ENCODE measurements at places on chromosomes 11 and 22.
A peak's percentile ranks its signal among the peaks of the same experiment; 100 is the strongest.

- H3K27me3 ChIP-seq, result no peaks in the 10 kb centered on the region
- peaks cover 17% of the 10 kb centered on the region for H3K36me3 ChIP-seq
- H3K4me1 ChIP-seq, result peaks cover 20% of the 10 kb centered on the region
- no peak for DNase-seq
- no peak overlapping the region for H3K4me3 ChIP-seq
- no peak overlapping the region for H3K27ac ChIP-seq
These were observed 213.3 kb downstream of the ETS1 start for GRCh38 chr11:128374026-128374425.

- H3K36me3 ChIP-seq, result peaks cover 8% of the 10 kb centered on the region
- no peaks in the 10 kb centered on the region for H3K27me3 ChIP-seq
- H3K4me1 ChIP-seq, result peaks cover 70% of the 10 kb centered on the region
- H3K4me3 ChIP-seq, result peak overlapping the region; percentile 33
- no peak for DNase-seq
These were observed 56.0 kb downstream of the LIF start for GRCh38 chr22:30190574-30190973.

GRCh38 chr11:105357146-105357545 lies 217.6 kb upstream of the CARD18 start:
- H3K4me3 ChIP-seq, result no peak overlapping the region
- H3K27me3 ChIP-seq, result peaks cover 3% of the 10 kb centered on the region
- H3K27ac ChIP-seq, result no peak overlapping the region

GRCh38 chr11:62456630-62457029 lies 37.8 kb downstream of the SCGB1A1 start:
- no peaks in the 10 kb centered on the region for H3K4me1 ChIP-seq
- DNase-seq, result no peak
- H3K4me3 ChIP-seq, result no peak overlapping the region
- no peaks in the 10 kb centered on the region for H3K27me3 ChIP-seq
- no peaks in the 10 kb centered on the region for H3K36me3 ChIP-seq

DNA sequence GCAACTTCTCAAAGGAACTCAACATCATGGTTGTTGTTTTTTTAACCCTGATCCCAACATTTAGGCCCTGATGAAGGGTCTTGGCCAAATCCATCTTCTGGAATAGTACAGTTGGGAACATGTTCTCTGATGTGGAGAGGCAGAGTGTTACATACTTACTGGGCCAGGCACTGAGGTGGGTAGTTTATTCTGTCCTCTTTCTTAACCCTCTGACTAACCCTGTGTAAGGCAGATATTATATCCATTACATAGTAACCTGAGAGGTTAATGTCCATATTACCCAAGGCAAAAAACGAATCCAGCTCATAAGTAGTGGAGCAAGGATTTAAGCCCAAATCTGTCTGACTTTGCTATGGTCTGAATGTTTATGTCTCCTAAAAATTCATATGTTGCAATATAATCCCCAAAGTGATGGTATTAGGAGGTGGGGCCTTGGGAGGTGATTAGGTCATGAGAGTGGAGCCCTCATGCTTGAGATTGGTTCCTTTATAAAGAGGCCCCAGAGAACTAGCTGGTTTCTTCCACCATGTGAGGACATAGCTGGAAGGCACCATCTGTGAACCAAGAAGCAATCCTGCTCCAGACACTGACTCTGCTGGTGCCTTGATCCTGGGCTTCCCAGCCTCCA lies 16.3 kb downstream of the PPFIBP2 start:
- H3K4me3 ChIP-seq, result no peak overlapping the region
- H3K27me3 ChIP-seq, result no peaks in the 10 kb centered on the region
- H3K4me1 ChIP-seq, result peaks cover 62% of the 10 kb centered on the region
- DNase-seq, result no peak

GRCh38 chr11:86064220-86064803 lies 4.6 kb downstream of the PICALM start:
- H3K4me1 ChIP-seq, result peaks cover 64% of the 10 kb centered on the region
- no peaks in the 10 kb centered on the region for H3K27me3 ChIP-seq
- peaks cover 41% of the 10 kb centered on the region for H3K36me3 ChIP-seq
- H3K4me3 ChIP-seq, result peak overlapping the region; percentile 52

GRCh38 chr11:33887886-33888285 lies 4.0 kb downstream of the LMO2 start:
- H3K36me3 ChIP-seq, result no peaks in the 10 kb centered on the region
- DNase-seq, result no peak
- no peak overlapping the region for H3K4me3 ChIP-seq
- H3K27me3 ChIP-seq, result peaks cover 86% of the 10 kb centered on the region
- H3K4me1 ChIP-seq, result peaks cover 18% of the 10 kb centered on the region

DNA sequence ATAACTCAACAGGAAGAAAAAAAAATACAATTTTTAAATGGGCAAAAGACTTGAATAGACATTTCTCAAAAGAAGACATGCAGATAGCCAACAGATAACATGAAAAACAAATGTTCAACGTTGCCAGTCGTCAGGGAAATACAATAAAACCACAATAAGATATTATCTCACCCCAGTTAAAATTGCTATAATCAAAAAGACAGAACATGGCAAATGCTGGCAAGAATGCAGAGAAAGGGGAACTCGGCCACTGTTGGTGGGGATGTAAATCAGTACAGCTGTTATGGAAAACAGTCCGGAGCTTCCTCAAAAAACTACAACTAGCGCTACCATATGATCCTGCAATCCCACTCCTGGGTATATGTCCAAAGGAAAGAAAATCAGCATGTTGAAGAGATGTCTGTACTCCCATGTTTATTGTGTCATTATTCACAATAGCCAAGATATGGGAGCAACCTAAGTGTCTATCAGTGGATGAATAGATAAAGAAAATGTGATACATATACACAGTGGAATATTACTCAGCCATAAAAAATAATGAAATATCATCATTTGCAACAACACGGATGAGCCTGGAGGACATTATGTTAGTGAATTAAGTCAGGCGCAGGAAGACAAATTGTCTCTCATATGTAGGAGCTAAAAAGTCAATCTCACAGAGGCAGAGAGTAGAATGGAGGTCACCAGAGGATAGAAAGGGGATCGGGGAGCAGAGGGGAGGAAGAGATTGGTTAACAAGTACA lies 12.2 kb upstream of the CYTH4 start:
- H3K27ac ChIP-seq, result no peak overlapping the region
- no peak for DNase-seq
- no peaks in the 10 kb centered on the region for H3K27me3 ChIP-seq

DNA sequence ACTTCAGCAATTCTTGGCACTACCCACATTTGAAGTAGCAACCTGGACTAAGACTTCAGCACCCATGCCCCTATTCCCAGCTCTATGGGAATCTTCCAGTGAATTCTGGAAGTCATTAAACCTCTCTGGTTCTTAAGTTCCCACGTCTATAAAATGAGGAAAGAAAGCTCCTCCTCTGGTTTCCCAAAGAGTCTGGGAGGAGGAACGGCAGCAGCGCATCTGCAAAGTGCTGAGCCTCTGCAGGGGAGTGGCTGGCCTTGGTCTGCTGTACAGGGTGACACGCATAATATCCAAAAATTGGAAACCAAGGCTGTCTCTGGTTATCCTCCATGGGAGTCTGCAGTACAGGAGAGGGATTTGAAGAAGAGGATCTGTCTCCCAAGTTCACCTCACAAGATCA lies 73.6 kb upstream of the TP53I11 start:
- no peaks in the 10 kb centered on the region for H3K27me3 ChIP-seq
- H3K27ac ChIP-seq, result no peak overlapping the region
- no peak for DNase-seq
- no peak overlapping the region for H3K4me3 ChIP-seq
- H3K4me1 ChIP-seq, result peaks cover 12% of the 10 kb centered on the region
- H3K36me3 ChIP-seq, result no peaks in the 10 kb centered on the region

DNA sequence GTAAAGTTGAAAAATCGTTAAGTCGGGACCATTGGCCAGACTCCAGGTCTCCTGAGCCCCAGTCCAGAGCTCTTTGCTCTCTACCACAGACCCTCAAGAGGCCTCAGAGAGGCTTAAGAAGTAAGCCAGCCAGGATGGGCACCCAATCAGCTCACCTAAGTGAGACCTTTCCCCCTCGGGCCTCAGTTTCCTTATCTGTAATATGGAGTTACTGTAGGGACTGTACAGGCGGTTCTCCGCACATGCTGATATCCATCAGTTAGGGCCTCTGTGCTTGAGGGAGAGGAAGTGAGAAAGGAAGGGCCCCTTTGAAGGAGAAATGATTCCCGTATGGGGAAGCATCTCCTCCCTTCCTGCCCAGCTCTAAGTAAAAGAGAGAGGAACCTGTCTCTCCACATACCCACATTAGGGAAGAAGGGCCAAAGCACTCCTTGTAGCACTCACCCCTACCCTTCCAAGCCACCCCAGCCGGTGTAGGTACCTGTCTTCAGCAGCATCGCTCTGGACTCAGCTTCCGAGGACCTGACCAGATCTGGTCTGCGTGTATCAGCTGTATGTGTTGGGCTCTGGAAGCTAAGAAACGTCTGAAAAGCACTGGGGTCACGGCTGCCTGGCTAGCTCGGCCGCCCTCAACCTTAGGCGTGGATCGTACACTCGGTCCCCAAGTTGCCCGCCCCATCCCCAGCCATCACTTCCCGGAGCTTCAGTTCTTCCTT lies 653 bp downstream of the NAGA start:
- peaks cover 29% of the 10 kb centered on the region for H3K4me1 ChIP-seq
- peak overlapping the region; percentile 84 for H3K4me3 ChIP-seq
- DNase-seq, result peak; percentile 22
- peaks cover 2% of the 10 kb centered on the region for H3K36me3 ChIP-seq
- H3K27me3 ChIP-seq, result no peaks in the 10 kb centered on the region

GRCh38 chr11:104619751-104620150 lies 278.5 kb downstream of the CASP12 start:
- no peak for DNase-seq
- H3K27me3 ChIP-seq, result no peaks in the 10 kb centered on the region
- H3K36me3 ChIP-seq, result peaks cover 18% of the 10 kb centered on the region
- no peak overlapping the region for H3K4me3 ChIP-seq

- no peak overlapping the region for H3K27ac ChIP-seq
- H3K4me1 ChIP-seq, result peaks cover 4% of the 10 kb centered on the region
- no peaks in the 10 kb centered on the region for H3K36me3 ChIP-seq
- H3K27me3 ChIP-seq, result peaks cover 78% of the 10 kb centered on the region
These were observed 7.5 kb downstream of the ELMOD1 start for GRCh38 chr11:107598225-107599139.

DNA sequence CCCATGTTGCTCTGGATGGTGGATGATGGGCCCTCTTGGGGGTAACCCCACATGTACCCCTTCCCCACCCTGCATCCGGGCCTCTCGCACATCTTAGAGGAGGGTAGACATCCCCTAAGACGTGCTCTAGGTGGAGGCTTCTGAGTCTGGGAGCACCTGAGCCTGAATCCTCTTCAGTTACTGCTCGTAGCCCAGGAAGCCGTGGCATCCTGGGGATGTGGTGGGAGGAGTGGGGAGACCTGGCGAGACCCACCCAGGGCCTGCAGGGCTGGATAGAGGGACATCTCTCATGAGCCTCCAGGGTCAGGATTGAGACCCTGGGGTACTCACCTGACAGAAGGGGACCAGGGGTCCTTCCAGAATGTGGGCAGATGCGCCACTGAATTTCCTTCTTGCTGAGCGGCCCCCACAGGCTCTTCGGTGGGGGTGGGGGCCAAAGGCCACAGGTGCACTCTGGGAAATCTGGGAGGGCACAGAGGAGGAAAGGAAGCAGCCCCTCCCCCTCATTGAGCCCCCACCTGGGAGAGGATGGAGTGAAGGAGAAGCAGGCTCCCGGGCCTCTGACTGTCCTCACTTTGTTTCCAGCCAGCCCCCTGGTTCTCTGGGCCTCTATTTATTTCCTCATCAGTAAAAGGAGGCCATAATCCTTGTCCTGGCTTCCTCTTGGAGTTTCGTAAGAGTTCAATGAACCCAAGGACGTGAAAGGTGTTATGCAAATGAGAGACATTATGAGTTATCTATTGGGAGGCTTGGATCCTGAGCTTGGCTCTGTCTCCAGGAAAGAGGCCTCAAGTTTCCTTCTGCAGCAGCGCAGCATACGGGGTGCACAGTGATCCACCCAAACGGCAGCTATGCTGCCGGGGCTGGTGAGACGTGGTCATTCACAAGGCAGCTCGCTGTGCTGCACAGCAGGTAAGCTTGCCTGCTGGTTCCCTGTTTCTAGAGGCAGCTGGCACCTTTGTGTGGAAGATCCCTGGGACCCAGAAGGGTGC lies 31.2 kb downstream of the KCNJ4 start:
- no peak for DNase-seq
- no peak overlapping the region for H3K27ac ChIP-seq
- H3K4me3 ChIP-seq, result no peak overlapping the region
- H3K27me3 ChIP-seq, result no peaks in the 10 kb centered on the region

DNA sequence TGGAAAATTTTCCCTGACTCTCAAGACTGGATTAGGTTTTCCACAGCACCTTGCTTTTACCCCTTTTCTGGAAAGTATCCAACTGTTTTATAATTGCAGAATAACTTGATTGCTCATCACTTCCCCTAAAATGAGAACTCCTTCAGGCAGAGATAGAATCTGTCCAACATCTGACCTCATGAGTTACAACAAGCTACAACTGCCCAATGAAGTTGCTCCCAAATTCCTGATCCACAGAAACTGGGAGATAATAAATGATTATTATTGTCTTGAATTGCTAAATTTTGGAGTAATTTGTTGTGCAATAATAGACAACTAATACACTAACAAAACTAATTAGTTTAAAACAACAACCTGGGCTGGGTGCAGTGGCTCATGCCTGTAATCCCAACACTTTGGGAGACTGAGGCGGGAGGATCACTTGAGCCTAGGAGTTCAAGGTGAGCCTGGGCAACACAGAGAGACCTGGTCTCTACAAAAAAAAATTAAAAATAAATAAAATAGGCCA lies 10.0 kb upstream of the CCDC83 start:
- H3K36me3 ChIP-seq, result peaks cover 3% of the 10 kb centered on the region
- no peak for DNase-seq
- H3K4me1 ChIP-seq, result peaks cover 8% of the 10 kb centered on the region
- H3K4me3 ChIP-seq, result no peak overlapping the region
- no peak overlapping the region for H3K27ac ChIP-seq

GRCh38 chr22:37559521-37559900 lies 769 bp upstream of the CDC42EP1 start:
- DNase-seq, result no peak
- no peak overlapping the region for H3K27ac ChIP-seq
- H3K4me3 ChIP-seq, result no peak overlapping the region
- H3K36me3 ChIP-seq, result no peaks in the 10 kb centered on the region
- H3K4me1 ChIP-seq, result peaks cover 10% of the 10 kb centered on the region
- H3K27me3 ChIP-seq, result peaks cover 73% of the 10 kb centered on the region

GRCh38 chr11:74493791-74494630 lies 487 bp upstream of the LIPT2 start:
- H3K27me3 ChIP-seq, result no peaks in the 10 kb centered on the region
- peak overlapping the region; percentile 84 for H3K27ac ChIP-seq
- H3K36me3 ChIP-seq, result no peaks in the 10 kb centered on the region
- no peak for DNase-seq
- H3K4me3 ChIP-seq, result peak overlapping the region; percentile 83

Measured in activated naive CD8-positive, alpha-beta T cell treated with anti-CD3 and anti-CD28 coated beads for 36 hours (primary cell).